ENCODE measurements at places on chromosomes 1 and 21. TPM values are rescaled to one million over a fixed set of nuclear protein-coding genes. Genes with fewer than 3 reads are reported as not detected.

SUMO3 gene
- total RNA-seq, result 242 TPM

KMO gene
- total RNA-seq, result 1.2 TPM

NGF gene
- total RNA-seq, result 0.86 TPM

GRCh38 chr1:21270086-21270689 lies 20.1 kb downstream of the ECE1 start:
- no peak overlapping the region for H3K4me3 ChIP-seq
- no peaks in the 10 kb centered on the region for H3K27me3 ChIP-seq
- H3K27ac ChIP-seq, result no peak overlapping the region
- H3K4me1 ChIP-seq, result peaks cover 14% of the 10 kb centered on the region
- DNase-seq, result peak; percentile 75
- H3K36me3 ChIP-seq, result peaks cover 26% of the 10 kb centered on the region

- no peak overlapping the region for H3K27ac ChIP-seq
- no peak for DNase-seq
- peaks cover 28% of the 10 kb centered on the region for H3K4me1 ChIP-seq
- H3K4me3 ChIP-seq, result no peak overlapping the region
Measured at GRCh38 chr1:107678993-107679392, 286.0 kb downstream of the VAV3 start.

TTC4 gene
- total RNA-seq, result 28.2 TPM

SPRR2E gene
- total RNA-seq, result not detected

GIPC2 gene
- total RNA-seq, result not detected

CLCA4 gene
- not detected for total RNA-seq

GRCh38 chr1:86541859-86542258 lies 5.0 kb upstream of the CLCA4 start:
- H3K4me1 ChIP-seq, result peaks cover 10% of the 10 kb centered on the region
- no peaks in the 10 kb centered on the region for H3K27me3 ChIP-seq

GRCh38 chr1:168623003-168623828 lies 46.8 kb downstream of the XCL1 start:
- no peaks in the 10 kb centered on the region for H3K27me3 ChIP-seq
- H3K4me3 ChIP-seq, result no peak overlapping the region
- H3K36me3 ChIP-seq, result no peaks in the 10 kb centered on the region
- peak overlapping the region; percentile 16 for H3K27ac ChIP-seq
- DNase-seq, result peak; percentile 93

C1orf141 gene
- not detected for total RNA-seq

DNA sequence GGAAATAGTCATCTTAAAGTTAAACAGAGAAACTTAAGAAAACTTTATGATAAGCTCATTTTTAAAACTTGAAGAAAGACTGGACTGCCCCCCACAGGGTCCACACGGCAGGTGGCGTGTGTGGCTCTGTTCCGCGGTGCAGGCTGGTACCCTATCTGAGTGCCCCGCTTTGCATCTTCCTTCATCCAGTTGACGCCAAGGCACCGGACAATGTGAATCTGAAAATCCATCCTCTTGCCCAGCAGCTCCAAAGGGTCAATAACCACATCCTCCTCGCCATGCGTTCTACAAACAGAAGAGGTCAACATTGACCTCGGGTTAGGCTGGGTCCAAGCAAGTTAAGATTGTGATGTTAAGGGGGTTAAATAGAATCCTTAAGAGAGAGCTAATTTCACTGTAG lies 54.5 kb downstream of the SCCPDH start:
- no peaks in the 10 kb centered on the region for H3K27me3 ChIP-seq
- H3K36me3 ChIP-seq, result 0 out of 2 replicates have a peak, but pooled peaks cover 10% of the 10 kb centered on the region
- H3K27ac ChIP-seq, result no peak overlapping the region

DNA sequence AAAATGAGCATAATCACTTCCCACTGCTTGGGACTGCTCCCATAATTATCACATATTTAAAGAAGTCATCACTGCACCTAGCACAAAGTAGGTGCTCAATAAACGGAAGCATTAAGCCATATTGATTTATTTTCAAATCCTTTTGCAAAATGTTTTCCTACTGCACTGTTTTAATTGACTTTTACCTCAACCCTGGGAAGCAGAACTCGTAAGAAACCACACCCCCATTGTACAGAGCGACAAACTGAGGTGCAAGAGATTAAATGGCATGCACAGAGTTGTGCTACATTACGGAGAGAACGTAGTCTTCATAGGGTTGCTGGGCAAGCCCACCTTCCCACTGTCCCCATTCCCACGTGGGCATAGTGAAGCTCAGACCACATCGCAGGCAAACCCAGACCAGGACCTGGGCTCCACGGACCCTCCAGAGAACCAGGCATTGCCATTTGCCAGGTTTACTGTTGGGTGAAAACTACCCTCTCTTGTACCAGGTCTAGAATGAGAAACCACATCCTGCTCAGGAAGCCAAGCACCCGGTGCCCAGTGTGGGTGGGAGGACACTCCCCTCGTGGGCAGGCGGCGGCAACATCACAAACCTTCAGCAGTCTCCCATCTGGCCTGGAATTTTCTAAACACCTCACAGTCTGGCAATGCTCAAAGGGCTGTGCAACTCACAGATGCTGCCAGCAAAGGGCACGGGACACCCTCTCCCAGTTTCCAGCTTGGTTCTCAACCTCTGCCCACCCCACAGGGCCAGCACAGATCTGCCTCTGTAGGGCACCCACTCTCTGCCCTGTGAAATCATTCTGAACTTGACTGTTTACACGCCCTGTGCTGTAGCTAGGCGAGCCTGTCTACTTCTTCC lies 8.2 kb downstream of the IFFO2 start:
- peak; percentile 39 for DNase-seq
- H3K27me3 ChIP-seq, result no peaks in the 10 kb centered on the region
- no peak overlapping the region for H3K4me3 ChIP-seq

SLFNL1 gene
- 0.22 TPM for total RNA-seq

GRCh38 chr1:80896781-80897356 lies 903.9 kb upstream of the ADGRL2 start:
- no peak overlapping the region for H3K4me3 ChIP-seq
- no peaks in the 10 kb centered on the region for H3K36me3 ChIP-seq
- no peak for DNase-seq
- H3K4me1 ChIP-seq, result no peaks in the 10 kb centered on the region
- H3K27ac ChIP-seq, result no peak overlapping the region

SYT14 gene
- 5.2 TPM for total RNA-seq

DNA sequence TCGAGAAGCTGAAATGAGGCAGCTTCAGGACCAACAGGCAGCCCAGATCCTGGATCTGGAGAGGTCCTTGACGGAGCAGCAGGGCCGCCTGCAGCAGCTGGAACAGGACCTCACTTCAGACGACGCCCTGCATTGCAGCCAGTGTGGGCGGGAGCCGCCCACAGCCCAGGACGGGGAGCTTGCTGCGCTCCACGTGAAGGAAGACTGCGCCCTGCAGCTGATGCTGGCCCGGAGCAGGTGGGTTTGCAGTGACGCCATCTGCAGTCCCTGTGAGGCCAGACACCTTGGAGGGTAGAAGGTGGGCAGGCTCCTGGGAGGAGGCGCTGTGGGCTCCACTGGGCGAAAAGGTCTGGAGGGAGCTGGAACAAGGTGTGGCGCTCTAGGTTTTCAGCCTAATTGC lies 39.7 kb downstream of the PCNT start:
- H3K4me1 ChIP-seq, result no peaks in the 10 kb centered on the region
- H3K27me3 ChIP-seq, result no peaks in the 10 kb centered on the region
- H3K27ac ChIP-seq, result no peak overlapping the region
- no peak for DNase-seq
- H3K36me3 ChIP-seq, result peaks cover 32% of the 10 kb centered on the region

DNA sequence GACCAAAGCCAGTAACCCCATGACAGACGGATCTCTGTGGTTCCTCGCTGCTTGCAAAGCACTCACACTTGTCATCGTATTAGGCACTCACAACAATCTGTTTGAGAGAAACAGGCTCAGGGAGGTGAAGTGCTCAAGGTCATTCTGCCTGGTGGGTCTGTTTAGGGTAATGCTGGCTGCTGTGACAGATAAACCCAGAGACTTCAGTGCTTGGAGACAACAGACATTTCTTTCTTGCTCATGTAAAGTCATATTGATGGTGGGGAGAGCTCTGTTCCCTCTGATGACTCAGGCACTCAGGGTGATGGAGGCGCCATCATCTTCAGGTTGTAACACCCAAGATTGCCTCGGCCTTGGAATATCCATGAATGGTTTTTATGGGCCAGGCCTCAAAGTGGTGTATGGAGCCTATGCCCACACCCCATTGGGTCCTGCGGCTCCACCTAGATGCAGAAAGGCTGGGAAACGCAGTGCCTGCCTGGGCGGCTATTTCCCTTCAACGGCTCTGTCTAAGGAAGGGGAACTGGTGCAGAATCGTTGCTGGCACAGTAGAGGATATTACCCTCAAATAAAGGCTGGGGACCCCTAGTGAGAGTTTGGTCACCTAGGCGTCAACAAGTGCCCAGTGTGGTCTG lies 71.6 kb upstream of the SELENON start:
- no peak for DNase-seq
- no peaks in the 10 kb centered on the region for H3K27me3 ChIP-seq
- H3K4me3 ChIP-seq, result no peak overlapping the region

DNA sequence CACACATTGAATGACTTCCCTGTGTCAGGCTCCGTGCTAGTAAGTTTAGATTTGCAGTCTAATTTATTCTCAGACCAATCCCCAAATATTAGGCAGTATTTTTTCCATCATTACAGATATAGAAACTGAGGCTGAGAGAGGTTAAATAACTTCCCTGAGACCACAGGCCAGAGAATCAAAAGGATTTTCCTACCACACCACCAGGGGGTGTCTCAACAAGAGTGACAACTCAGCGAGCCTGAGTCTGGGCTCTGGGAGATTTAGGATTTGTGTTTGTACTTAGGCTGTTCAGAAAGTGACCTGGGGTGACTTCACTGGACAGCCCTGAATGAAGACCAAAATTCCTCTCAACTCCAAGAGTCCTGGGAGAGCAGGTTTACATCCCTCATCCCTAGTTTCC lies 13.3 kb upstream of the LCE5A start:
- no peaks in the 10 kb centered on the region for H3K4me1 ChIP-seq
- DNase-seq, result peak; percentile 50
- no peak overlapping the region for H3K4me3 ChIP-seq
- H3K27ac ChIP-seq, result no peak overlapping the region

DNA sequence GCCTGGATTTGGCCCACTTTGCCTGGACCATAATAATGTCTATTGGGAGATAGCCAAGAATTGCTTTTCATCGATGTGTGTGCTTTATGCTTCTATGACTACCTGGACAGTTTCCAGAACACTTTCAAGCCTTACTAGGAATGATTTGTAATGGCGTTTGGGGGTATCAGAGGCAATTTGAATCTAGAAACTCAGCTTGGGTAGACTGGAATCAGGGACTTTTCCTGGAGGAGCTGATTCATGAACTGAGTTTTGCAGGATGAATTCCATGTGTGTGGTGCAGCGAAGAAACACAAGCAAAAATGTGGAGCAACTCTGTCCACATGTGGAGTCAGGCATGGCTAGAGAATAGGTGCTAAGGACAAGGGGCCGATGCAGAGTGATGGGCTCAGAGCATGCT lies 11.9 kb upstream of the TMEM61 start:
- H3K27me3 ChIP-seq, result no peaks in the 10 kb centered on the region
- H3K36me3 ChIP-seq, result no peaks in the 10 kb centered on the region
- no peak overlapping the region for H3K4me3 ChIP-seq
- H3K4me1 ChIP-seq, result peaks cover 49% of the 10 kb centered on the region
- no peak for DNase-seq

DNA sequence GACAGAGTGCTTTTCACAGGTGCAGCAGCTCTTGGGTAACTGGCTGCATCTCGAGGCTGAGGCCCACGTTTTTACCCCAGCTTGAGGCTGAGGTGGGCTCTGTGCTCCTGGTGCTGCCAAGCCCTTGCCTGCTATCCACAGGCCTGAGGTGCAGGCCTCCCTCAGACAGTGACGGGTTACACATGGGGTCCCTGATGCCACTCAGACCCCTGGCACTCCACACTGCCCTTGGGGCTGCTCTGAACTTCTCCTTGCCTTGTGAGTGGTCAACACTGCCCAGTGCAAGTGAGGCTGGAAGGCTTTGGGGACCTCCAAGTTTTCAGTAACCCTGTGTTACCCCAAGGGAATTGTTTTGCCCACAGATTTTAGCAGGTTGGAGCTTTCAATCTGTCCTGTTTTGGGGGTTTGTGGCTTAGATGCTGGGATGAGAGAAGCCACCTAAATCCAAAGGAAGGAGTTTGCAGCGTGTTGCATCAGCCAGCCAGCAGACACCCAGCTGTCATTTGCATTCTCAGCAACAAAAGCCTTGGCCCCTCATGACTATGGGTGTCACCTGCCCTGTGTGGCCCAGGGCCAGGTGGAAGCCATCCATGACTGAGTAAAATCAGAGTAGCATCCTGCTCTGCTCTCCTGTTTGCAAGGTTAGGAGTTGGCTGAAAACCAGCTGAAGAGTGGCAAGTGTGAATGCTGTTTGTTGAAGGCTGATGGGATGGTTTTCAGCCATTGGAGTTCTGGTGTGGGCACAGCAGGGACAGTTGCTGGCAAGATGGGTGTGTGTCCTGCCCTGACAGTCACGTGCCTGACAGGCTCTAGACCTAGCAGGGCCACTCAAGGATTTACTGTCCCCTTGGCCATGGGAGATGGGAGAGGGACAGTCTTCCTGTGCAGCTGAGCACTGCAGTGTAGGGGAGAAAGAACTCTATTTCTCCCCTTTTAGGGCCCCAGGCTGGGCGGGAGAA lies 3.2 kb downstream of the RNF187 start:
- peaks cover 30% of the 10 kb centered on the region for H3K36me3 ChIP-seq
- H3K4me3 ChIP-seq, result no peak overlapping the region
- no peak overlapping the region for H3K27ac ChIP-seq

DNA sequence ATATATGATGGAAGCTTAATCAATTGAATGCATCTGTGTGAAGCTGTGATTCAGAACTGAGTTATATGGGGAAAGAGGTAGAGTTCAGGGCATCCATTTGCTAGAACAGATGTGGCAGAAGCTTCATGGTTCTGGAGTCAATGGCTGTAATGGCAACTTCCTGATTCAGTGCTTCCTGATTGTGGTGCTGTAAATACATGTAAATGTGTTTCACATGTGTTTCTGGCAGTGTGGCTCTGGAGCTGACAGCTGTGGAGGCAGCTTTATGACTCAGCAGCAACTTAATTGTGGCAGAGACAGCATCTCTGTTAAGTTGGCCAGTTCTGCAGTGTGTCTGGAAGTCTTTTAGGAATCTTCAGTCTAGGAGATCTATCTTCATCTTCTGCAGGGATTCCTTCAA lies 226.6 kb upstream of the ZRANB2 start:
- DNase-seq, result peak; percentile 5
- no peaks in the 10 kb centered on the region for H3K27me3 ChIP-seq
- no peak overlapping the region for H3K4me3 ChIP-seq

- H3K4me1 ChIP-seq, result peaks cover 24% of the 10 kb centered on the region
- peak overlapping the region; percentile 78 for H3K27ac ChIP-seq
- H3K4me3 ChIP-seq, result peak overlapping the region; percentile 14
- H3K36me3 ChIP-seq, result no peaks in the 10 kb centered on the region
- H3K27me3 ChIP-seq, result no peaks in the 10 kb centered on the region
Measured at GRCh38 chr1:49424782-49425181, 599.0 kb downstream of the AGBL4 start.

GRCh38 chr21:31087639-31088473 lies 49.6 kb upstream of the KRTAP19-8 start:
- H3K27me3 ChIP-seq, result peaks cover 15% of the 10 kb centered on the region
- H3K36me3 ChIP-seq, result no peaks in the 10 kb centered on the region
- no peak for DNase-seq
- no peak overlapping the region for H3K4me3 ChIP-seq

NUP210L gene
- total RNA-seq, result not detected

Data from PC-3 (cell line).